Activated CD8-positive, alpha-beta memory T cell treated with anti-CD3 and anti-CD28 coated beads for 1 hour (primary cell): ENCODE measurements at places on chromosomes 7 and 10.

GRCh38 chr7:78662939-78663338 is 790.5 kb downstream of the MAGI2 start:
- DNase-seq: no peak

DNA sequence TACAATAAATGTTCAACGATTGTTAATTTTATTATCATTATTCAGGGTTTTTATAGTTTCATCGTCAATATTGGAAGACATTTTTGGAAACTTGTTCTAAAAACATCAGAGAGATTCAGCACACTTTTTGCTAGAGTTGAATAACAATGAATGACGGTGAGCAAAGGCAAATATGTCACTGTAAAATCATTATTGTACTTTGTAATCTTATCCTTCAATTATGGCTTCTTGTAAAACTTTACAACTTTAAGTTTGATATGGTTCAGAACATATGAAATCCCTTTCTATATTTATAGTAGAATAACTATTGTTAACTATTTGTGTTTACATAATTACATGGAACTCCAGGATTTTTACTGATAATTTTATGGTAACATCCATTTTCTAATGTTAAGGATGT is 167.8 kb upstream of the SEMA3A start:
- DNase-seq: no peak

GRCh38 chr10:116796469-116796868 is 52.8 kb upstream of the ENO4 start:
- DNase-seq: no peak

DNA sequence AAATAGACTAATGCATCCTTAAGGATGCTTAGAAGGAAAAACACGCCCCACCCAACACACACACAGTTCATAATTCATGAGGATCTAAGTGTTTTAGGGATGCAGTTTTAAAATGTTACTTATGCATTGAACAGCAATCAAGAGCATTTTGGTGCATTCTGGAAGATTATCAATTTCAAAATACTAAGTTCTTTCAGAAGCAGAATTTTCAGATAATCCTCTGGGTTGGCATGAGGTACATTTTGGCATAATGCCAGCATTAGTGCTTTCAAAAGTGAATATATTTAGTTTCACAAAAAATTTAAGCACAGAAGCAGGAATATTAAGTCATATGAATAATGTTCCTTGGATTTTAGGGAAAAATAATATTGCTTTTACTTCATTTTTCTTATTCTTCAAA is 937.1 kb downstream of the REEP3 start:
- no peak for DNase-seq

DNA sequence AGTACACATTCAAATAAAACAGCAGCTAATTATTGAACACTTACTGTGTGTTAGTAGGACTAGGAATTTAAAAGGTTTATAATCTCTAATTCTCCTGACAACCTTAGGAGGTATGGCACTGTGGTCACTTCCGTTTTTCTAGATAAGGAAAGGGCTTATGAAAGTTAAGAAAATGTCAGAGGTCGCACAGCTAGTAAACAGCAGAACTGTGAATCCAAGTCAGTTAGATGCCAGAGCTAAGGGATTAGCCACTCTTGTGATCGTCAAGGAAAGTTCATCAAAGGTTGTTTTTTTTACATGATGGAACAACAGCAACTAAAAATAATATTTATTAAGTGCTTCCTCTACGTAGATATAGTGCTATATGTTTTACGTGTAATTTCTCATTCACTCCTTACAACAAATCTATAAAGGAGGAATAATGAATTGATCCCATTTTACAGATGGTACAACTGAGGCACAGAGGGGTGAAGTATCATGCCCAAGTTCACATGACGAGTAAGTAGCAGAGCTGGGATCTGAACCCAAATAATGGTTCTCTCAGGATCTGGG is 84.9 kb downstream of the NAMPT start:
- no peak for DNase-seq

- no peak for DNase-seq
Measured at GRCh38 chr10:60246382-60246781, 143.3 kb downstream of the ANK3 start.
